ENCODE measurements at places on chromosomes 11 and 22.
A peak's percentile ranks its signal among the peaks of the same experiment; 100 is the strongest.

GRCh38 chr11:8205566-8205965 lies 36.7 kb upstream of the RIC3 start:
- no peak for DNase-seq

- no peak for DNase-seq
These were observed 857.2 kb upstream of the TENM4 start for GRCh38 chr11:80297858-80298632.

- DNase-seq, result no peak
These were observed 86.7 kb upstream of the RAB1B start for GRCh38 chr11:66181632-66182315.

DNA sequence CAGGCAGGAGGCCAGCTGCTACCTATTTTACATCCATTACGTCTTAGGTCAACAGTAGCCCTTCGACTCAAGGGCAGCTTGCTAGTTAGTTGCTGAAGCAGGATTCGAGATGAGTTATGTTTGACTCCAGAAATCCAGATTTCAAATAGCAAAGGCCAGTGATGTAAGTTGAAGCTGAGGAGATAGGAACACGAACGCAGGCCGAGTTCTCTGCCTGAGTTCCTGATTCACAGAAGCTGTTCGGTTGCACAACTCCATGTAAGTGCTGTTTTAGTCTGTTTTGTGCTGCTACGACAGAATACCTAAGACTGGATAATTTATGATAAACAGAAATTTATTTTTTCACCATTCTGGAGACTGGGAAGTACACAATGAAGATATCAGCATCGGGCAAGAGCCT lies 111.2 kb downstream of the SLC1A2 start:
- DNase-seq, result no peak

- peak; percentile 80 for DNase-seq
These were observed 36.3 kb upstream of the SHISAL1 start for GRCh38 chr22:44348971-44349560.

- DNase-seq, result no peak
These were observed 369.1 kb downstream of the JRKL start for GRCh38 chr11:96758957-96759356.

GRCh38 chr11:114148013-114148382 lies 88.5 kb downstream of the ZBTB16 start:
- DNase-seq, result no peak

GRCh38 chr11:72243173-72244059 lies 560 bp downstream of the PHOX2A start:
- DNase-seq, result no peak

- no peak for DNase-seq
These were observed 28.7 kb downstream of the INCENP start for GRCh38 chr11:62152245-62153086.

DNA sequence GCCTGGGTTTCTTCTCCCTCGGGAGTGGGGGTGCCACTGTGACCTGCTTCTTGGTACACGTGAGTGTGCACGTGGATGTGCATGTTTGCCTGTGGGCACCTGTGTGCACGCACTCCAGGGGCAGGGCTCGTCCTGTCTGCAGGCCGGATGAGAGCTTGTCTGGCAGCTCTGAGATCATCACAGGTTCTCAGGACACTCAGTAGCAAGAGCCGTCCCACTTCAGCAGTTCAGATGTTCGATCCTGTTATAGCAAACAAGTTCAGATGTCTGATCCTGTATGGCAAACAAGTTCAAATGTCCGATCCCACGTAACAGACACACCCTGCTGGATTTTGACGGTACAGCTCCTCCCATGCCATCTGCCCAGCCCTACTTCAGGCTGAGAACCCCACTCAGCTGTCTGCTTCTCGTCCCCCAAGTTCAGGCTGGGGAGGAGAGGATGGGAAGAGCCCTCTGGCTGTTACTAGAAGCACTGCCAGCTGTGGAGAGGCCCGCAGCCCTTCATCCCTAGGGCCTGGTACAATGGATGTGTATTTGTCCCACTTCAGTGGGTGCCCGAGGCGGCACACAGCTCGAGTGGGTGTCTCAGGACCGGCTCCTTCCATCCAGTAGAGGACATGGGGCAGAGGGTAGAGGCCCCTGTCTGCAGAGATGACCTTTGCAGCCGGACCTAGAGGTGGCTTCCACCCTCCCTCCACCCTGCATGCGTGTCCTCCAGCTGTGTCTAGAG lies 1126.9 kb downstream of the BRD1 start:
- DNase-seq, result no peak

DNA sequence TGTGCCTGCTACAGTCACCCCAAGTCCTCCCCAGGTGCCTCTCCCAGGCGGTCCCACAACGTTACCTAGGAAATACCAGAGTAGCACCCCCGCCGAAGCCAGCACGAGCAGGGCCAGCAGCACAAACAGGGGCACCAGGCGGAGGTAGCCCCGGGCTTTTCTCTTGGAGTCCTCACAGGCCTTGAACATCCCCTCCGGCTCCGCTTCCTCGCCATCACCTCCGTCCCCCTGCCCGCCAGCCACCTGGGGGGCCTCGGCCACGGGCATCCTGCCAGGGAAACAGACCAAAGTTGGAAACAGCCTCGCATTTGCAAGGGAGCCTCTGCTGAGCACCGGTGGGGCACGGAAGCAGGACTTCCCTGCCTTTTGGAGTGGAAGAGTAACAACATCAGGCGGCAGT lies 6.4 kb downstream of the TMPRSS6 start:
- DNase-seq, result no peak

DNA sequence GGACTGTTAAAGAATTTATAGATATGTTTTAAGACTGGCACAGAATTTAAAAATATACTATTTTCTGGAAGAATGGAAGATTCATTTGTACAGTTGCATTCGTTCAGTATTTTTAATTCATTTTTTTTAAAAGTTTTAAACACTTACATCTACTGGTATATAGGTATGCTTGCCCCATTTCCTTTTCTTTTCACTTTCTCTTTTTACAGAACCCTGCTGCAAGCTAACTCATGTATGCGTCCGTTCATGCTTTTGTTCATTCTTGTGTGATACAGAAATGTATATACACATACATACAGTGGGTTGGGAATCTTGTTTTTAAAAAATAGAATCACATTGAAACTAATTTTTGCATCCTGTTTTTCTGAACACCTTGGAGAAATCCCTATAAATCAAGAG lies 31.0 kb downstream of the PACS1 start:
- no peak for DNase-seq

GRCh38 chr22:23246982-23247766 lies 66.9 kb downstream of the BCR start:
- DNase-seq, result no peak

DNA sequence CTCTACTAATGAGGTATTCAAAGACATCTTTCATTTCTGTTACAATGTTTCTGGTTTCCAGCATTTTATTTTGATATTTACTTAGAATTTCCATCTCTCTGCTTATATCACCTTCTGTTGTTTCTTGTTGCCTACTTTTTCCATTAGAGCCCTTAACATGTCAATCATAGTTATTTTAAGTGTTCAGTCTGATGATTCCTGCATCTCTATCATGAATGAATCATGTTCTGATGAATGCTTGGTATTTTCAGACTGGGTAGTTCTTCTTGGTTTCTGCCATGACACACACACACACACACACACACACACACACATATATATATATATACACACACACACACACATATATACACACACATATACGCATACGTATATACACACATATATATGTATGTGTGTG lies 486.4 kb upstream of the ISX start:
- DNase-seq, result no peak

DNA sequence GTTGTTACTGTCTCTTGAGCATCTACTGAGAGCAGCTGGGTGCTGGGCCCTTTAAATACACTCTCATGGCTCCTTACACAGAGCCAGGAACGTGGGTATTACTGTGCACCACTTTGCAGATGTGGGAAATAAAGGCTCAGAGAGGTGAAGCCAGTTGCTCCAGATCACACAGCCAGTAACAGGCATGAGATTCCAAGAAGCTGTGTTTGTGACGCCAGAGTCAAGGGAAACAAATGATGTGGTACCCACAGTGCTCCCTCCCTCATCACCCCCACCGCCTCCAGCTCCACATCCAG lies 1.4 kb upstream of the PRDM11 start:
- DNase-seq, result no peak

DNA sequence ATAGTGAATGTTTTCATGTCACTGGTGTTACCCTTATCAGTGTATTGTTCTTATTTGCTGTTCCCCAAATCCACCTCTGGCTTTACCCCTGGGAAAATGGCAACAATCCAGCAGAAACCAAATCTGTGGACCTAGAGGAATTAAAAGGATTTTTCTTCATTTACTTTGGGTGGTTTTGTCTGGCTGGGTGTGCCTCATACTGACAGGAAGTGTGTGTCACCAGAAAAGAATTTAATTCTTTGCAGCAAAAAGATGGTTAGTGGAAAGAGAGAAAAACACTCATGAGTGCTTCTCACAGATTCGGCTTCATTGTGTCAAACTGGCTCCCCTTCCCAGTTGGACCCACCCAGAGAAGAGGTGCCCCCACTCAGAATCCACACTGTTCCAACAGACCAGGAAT lies 38.9 kb downstream of the FZD4 start:
- no peak for DNase-seq

All from ovary (tissue), 10 donors.